ENCODE measurements at places on chromosomes 11 and 22.

GRCh38 chr11:126507646-126508045 lies 152.2 kb downstream of the ST3GAL4 start:
- DNase-seq, result no peak

- no peak for DNase-seq
Measured at GRCh38 chr22:31870890-31871289, 73.4 kb upstream of the YWHAH start.

DNA sequence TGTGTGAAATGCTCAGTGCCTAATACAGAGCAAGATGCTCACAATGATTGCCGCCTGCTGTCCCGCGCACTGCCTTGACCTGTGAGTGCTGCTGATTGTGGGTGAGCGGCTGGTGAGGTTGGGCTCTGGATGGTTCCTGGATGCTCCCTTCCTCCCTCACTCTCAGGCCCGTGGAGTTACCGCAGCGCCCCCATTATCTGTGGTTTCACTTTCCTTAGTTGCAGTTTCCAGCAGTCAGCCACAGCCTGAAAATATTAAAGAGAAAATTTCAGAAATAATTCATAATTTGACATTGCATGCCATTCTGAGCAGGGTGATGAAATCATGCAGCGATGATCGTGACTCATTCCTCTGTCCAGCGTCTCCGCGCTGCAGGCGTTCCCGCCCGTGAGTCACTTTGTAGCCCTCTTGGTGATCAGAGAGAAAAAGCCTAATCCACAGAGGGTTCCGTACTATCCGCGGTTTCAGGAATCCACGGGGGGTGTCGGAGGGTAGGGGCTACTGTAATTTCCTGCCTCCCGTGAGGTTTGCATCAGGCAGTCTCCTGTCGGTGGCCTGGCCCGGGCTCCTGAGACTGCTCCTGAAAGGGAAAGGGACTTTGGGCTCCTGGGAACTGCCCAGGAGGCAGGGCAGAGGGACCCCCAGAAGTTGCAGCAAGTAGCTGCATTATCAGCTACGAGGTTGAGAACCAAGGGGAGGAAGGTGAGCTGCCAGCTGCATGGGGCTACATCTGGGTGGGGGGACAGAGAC lies 10.6 kb downstream of the RPL3 start:
- no peak for DNase-seq

DNA sequence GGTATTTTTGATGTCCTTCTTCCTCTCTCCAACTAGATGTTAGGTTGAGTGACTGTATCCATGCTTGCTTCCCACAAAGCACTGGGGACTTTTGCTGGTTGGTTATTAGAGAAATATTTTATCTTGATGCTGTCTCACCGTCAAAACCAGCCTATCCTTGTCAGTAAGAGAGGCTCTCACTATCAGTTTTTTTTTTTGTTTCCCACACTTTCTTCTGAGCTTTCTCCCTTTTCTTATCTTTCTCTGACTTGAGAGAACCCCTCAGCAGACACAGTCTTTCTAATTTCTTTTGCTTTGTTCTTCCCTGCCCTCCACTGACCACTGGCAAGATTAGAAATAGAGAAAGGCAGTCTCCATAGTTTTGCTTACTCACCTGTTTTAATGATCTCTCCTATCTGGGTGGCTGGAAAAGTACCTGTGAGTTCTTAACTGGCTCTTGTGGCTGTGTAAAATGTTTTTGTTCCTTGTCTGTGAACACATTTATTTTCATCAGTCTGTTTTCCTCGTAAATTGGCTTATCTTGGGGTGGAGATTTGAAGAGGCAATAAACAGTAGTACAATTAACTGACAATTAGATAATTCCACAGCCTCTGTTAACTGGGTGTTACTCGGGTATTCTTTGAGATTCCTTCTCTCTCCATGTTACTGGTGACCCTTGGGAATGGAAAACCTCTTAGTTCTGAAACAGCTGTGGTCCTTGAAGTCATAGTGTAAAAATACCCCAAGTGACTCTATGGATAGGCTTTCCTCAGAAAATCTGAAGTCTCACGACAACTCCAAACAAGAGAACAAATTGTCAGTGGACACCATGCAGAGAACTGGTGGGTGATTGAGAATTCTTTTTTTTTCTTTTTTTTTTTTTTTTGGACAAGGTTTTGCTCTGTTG lies at the start of gene NXPE1:
Gene NXPE1 (minus strand): TSS at position 457 of the 886 bp plus-strand sequence. CDS start 8,680 bp downstream, outside the sequence.
- no peak for DNase-seq

DNA sequence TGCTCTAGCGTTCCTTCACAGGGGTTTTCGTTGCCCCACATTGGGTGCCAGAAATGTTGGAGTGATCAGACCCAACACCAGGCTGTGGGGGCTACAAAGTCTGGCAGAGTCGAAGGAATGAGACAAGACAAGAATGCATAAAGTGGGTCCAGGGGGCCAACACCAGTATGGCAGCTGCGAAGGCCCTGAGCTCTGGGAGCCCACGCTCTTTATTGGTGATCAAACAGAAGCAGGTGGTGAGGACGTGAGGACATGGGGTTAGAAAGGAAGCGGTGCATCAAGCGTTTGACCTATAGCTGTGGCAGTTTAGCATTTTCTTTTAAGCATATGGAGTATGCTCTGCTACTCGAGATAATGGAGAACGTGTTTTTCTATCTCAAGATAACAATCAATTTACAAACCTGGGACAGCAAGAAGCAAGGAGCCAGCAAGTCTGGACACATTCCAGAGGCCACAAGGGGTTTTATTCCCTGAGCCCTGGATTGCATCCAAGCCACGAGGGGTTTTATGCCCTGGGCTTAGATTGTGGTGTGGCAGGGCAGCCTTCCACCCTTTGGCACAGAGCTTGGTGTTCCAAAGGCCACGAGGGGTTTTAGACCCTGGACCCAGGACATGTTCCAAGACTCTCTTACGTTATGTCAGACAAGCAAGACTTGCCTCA lies 3.9 kb upstream of the DNAJB13 start:
- no peak for DNase-seq

GRCh38 chr11:75826461-75827230 lies 11.6 kb downstream of the UVRAG start:
- DNase-seq, result no peak

GRCh38 chr11:111324277-111324720 lies 26.0 kb downstream of the POU2AF3 start:
- no peak for DNase-seq

- DNase-seq, result no peak
Measured at GRCh38 chr11:12818333-12819015, 144.3 kb downstream of the TEAD1 start.

DNA sequence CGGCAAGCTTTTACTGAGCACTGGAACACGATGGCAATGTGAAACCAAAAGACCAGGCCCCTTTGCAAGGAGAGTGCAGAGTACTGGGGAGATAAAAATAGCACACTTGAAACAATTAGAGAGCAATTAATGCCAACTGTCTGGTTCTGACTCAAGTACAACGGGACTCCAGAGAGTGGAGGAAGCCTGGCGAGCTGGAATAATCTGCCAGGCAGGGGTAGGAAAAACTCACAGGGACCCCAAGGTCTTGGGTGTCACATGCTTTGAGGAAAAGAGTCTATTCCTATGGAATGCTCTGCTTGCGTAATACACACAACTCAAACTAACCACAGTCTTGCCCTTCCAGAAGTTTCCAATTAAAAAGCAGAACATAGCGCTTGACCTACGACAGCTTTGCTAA lies 113.0 kb upstream of the CLMP start:
- DNase-seq, result no peak

- no peak for DNase-seq
Measured at GRCh38 chr11:69865707-69866106, 46.5 kb upstream of the FGF3 start.

- no peak for DNase-seq
Measured at GRCh38 chr11:57155400-57155799, 26.4 kb upstream of the LRRC55 start.

GRCh38 chr11:83464160-83464944 lies 178.2 kb upstream of the CCDC90B start:
- no peak for DNase-seq
